Cortex of kidney (tissue), 1 donor: ENCODE measurements at places on chromosomes 11 and 22.

GRCh38 chr22:43955883-43956782, 891 bp downstream of the SAMM50 start:
- no peak for DNase-seq

GRCh38 chr11:117511483-117511930, 183.9 kb downstream of the CEP164 start:
- DNase-seq: no peak

- DNase-seq: no peak
These were observed 6.0 kb downstream of the RNF169 start for GRCh38 chr11:74754507-74755252.

GRCh38 chr11:77244277-77245027, 57.0 kb downstream of the GDPD4 start:
- DNase-seq: no peak
